ENCODE measurements at places on chromosomes 16 and 17.

DNA sequence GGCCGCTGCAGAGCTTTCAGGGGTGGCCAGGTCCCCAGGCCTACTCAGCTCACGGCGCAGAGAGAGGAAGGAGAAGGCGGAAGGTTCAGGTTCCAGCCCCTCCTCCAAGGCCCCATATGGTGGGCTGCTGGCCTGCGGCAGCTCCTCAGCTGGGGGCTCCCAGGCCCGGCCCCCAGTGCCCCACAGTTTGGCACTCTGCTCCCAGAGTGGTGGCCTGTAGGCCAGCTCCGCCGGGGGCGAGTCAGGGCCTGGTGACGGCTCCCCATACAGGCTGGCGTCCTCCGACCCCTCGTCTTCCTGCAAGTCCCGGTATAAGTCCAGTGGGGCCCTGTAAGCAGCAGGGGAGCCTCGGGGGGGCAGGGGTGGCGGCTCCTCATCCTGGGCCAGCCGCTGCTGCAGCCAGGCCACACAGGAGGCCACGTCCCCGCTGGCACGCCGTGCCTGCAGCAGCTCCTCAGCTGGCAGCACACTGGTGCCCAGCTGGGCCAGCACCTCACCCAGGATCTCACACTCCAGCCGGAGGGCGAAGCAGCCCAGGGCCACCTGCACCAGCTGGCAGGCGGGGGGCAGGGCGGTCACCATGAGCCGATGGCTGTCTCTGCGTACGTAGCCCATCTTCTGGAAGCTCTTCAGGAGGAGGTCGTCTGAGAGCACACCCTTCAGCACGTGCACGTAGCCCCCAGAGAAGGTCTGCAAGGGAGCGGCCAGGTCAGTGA is 3.7 kb downstream of the SPATA2L start:
- DNase-seq = no peak

DNA sequence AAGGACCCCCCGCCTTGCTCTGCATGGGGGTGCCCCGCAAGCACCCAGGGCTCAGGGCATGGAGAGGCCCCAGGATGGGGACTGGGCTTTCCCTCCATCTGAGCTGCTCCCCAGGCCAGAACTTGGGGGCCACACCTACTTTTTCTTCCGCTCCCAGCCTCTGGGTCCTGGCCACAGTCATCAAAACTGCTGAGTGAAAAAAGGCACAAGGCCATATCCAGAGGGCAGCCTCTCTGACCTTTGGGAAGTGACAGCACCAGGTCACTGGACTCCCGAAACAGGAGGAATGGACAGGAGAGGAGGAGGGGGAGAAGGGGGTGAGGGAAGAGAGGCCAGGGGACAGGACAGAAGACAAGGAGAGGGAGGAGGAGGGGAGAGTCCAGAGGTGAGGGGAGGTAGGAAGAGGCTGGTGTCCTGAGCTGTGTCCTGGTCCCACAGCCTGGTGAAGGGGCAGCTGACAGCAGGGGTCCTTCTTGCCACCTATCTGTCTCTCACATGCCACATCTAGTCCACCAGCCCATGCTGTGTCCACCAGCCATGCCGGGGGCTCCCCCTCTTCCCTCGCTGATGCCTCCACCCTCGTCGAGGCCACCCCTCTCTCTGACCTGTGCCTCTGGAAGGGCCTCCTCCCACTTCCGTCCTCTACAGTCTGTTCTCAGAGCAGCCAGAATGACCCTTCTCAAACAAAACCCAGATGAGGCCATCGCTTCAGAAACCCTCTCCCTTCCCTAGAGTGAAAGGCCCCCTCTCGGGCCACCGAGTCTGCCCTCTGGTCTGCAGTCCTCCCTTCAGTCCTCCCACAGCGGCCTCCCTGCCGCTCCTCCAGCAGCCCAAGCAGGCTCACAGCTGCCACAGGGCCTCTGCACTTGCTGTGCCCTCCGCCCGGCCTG is 73.9 kb upstream of the TOB1 start:
- no peak for DNase-seq

DNA sequence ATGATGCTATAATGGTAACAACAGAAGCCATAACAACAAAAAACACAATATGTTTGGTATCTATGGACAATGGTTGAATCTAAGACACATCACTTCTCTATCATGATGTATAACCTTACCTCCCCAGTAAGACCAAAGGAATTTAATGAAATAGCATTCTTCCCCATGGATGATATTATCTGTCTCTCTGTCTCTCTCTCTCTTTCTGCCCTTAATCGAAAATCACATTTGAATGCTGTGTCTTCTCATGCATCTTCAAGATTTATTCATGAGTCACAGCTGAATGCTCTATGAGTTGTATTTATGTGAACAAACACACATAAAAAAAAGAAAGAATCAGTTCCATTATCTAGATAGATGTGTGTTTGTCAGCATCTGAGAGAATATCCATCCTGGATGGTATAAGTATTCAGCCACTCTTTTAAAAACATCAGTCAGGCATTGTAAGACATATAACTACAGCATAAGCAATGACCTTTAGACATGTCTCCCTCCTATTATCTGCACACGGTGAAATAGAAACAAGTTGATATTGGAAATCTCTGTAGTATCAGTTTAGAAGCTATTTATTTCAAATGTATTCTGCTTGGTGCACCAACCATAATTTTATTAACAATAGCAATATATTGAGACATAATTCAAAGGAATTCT is 433.3 kb downstream of the TOX3 start:
- no peak for DNase-seq

DNA sequence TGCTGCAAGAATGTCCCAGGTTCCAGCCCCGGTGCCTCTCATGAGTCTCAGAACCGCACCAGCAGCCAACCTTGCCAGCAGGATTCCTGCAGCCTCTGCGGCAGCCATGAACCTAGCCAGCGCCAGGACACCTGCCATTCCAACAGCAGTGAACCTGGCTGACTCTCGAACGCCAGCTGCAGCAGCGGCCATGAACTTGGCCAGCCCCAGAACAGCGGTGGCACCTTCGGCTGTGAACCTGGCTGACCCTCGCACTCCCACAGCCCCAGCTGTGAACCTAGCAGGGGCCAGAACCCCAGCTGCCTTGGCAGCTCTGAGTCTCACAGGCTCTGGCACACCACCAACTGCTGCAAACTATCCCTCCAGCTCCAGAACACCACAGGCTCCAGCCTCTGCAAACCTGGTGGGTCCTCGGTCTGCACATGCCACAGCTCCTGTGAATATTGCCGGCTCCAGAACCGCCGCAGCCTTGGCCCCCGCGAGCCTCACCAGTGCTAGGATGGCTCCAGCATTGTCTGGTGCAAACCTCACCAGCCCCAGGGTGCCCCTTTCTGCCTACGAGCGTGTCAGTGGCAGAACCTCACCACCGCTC is 9.8 kb downstream of the ELOB start:
- DNase-seq = no peak

DNA sequence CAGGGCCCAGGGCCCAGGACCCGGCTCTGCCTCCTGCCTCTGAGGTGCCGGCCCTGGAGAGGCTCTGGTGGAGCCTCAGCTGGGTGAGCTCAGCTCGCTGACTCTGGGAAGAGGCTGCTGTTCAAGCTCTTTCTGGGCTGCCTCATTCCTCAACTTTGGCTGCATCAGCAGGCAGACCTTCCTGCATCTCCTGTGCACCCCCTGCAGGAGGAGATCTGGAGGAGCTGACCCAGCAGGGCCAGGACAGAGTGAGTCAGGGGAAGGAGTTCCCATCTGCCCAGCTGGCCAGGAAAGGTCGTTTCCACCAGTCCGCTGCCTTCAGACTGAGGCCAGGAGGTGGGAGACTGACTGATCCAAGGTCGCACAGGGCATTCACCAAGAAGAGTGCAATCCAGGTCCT is 10.7 kb downstream of the CRHR1 start:
- DNase-seq = no peak

DNA sequence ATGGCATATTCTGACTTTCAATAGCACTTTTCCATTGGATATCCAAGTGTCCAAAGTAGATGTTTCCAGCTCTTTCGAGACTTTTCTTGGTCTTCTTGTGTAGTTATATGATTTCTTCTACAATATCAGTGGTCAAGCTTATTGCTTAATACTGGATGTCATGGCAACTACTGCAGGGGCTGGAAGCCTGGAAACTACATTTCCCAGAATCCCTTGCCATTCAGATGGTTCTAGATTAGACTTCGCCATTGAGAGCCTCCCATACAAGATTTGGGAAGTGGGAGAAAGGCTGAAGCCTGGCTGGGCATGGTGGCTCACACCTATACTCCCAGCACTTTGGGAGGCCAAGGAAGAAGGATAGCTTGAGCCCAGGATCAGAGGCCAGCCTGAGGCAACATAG is 153.6 kb downstream of the C16orf95 start:
- no peak for DNase-seq

- no peak for DNase-seq
Measured at GRCh38 chr16:66847533-66848067, 3.4 kb downstream of the CA7 start.

GRCh38 chr16:11205065-11205699 is 50.8 kb downstream of the SOCS1 start:
- no peak for DNase-seq

DNA sequence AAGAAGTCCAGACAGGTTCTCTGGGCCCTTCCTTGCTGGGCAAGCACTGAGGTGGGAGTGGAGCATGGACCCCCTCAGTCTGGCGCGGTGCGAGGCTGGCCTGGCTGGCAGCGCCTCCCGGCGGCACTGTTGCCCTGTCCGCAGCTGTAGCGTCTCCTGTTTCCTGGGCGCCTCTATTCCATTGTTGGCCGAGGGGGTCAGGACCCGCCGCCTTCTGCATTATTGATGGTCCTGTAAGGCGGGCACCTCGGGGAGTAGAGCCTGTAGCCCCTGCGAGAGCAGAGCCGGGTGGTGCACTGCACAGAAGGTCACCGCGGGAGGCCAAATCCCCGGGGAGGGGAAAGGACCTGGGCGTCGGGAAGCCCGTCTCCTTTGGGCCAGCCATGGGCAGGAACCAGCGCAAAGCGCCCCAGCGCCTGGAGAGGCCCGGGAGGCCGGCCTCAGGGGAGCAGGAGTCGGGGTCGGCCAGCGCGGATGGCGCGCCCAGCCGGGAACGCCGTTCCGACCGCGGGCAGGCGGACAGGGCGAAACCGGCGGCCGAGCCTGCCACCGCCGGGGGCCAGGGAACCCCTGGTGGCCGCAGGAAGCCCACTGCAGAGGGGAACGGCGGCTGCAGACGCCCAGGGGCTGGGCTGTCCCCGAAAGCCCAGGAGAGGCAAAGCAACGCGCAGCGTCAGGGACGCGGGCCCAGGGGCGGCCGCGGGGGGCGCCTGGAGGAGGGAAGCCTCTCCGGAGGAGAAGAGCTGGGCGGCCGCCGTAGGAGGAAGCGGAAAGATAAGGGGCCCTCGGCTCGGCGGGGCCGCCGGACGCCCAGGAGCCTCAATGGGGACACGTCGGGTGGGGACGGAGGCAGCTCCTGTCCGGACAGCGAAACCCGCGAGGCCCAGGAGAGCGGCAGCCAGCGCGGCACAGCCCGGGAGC is at the start of gene MYO15B:
TSS of gene MYO15B (plus strand) at position 126 of the 921 bp plus-strand sequence. CDS start at position 384, 258 bp downstream.
- peak; percentile 67 for DNase-seq

- no peak for DNase-seq
Measured at GRCh38 chr16:89139907-89140361, 31.6 kb upstream of the CDH15 start.

DNA sequence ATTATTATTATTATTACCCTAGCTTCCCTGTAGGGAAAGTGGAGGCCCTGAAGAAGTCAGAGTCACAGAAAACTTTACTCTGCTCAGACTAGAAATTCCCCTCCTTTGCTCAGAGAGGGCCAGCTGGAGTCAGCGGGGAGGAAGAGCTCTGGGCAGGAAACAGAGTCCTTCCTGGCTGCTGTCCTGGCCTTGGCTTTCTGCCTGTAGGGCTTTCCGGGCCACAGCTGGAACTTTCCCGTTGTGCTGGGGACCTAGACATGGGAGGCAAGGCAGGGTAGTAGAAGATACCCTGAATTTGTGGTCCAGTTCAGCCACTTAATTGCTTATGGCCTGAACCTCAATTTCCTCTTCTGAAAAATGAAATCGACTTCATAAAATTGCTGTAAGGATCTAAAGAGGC is 14.0 kb upstream of the CCL2 start:
- no peak for DNase-seq

GRCh38 chr16:20952139-20952920 is 51.8 kb downstream of the LYRM1 start:
- no peak for DNase-seq

GRCh38 chr17:75633486-75634375 is 497 bp downstream of the SMIM5 start:
- peak; percentile 65 for DNase-seq

GRCh38 chr17:30922235-30923030 is 688 bp downstream of the ADAP2 start:
- DNase-seq = no peak

- no peak for DNase-seq
Measured at GRCh38 chr17:5354310-5354709, 65.2 kb downstream of the NUP88 start.

GRCh38 chr17:19867079-19867328 is 732 bp downstream of the ULK2 start:
- DNase-seq = peak; percentile 53

DNA sequence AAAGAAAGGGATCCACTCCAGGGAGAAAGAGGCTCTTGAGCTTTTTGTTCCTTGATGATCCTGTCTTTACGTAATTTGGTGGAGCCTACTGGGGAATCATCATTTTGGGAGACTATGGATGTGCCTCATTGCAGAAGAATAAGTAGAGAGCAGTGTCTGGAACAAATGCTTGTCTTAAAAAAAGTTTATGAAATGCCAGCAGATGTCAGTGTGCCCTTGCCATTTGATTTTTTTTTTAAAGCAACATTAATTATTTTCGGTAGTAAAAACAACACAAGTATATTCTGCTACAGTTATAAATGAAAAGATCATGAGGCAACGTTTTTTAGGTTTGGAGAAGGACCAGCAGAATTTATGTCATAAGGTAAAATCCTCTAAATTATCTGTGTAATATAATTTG is 934.8 kb upstream of the EEF2KMT start:
- DNase-seq = no peak

- no peak for DNase-seq
Measured at GRCh38 chr17:37562016-37562745, 47.0 kb downstream of the SYNRG start.

GRCh38 chr17:79159926-79160325 is 85.3 kb downstream of the ENGASE start:
- no peak for DNase-seq

- no peak for DNase-seq
Measured at GRCh38 chr16:53209429-53209828, 154.6 kb downstream of the CHD9 start.

Measured in stimulated activated CD4-positive, alpha-beta T cell treated with anti-CD3 and anti-CD28 coated beads, Interleukin-4, amount 100 ng/mL, for 1 hour (primary cell).